Right forelimb (tissue), 1 donor: ENCODE measurements at places on chromosomes 3 and 15.

DNA sequence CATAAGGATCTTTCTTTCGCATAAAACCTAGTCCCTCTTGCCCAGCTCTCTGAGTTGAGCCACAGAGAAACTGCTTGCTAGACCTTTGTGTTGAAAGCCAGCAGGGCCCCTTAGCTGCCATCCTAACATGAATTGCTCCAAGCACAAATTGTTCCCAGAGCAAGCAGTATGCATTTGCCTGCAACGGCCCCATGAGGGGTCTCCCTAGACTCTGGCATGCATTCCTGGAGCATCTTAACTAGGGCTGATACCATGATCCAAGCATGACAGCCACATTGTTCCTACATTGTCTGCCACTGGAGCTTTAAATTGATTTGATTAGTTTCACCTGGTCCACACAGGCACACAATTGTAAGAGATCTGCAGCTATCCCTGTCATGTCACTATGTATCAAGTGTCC is 428.1 kb downstream of the TAFA4 start:
- no peak for DNase-seq

- no peak for DNase-seq
Observed at GRCh38 chr3:60588806-60589205, 662.4 kb downstream of the FHIT start.

- DNase-seq, result no peak
Observed at GRCh38 chr3:52162250-52162872, 8.1 kb upstream of the POC1A start.

- no peak for DNase-seq
Observed at GRCh38 chr15:58503139-58504027, 71.6 kb downstream of the LIPC start.

- no peak for DNase-seq
Observed at GRCh38 chr15:90860450-90860849, 7.9 kb upstream of the FURIN start.

DNA sequence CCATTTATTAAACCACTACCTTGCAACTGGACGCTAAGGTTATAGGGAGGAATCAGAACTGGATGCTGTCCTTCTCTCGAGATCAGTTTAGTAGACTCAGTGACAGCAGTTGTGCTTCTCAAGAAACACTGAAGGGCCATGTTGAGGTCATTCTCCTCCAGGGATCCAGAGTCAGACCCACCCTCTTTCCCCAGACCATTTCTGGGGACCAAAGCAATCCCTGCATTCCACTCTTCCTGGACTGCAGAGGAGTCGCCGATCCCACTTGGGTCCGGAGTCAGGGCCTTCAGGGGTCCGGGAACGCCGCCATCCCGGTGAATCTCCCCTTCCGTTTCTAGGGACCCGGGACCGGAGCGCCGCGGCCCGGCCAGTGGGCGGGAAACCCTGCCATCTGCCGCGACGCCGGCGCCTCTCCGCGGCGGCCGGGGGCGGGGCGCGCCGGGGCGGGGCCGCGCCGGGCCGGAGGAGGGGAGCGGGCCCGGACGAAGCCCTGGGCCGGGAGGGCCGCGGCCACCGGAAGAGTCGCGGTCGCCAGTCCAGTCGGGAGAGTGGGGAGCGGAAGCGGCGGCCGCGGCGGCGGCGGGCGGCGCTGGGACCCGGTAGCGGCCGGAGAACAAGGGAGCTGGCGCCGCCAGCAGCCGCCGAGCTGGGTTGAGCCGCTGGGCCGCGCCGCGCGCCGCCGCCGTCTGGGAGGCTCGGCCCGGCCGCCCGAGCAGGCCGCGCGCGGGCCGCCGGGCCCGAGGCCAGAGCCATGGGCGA is at the start of gene DVL3:
DVL3 (plus strand) TSS at position 493 of the 759 bp plus-strand sequence; CDS start at position 752, 259 bp downstream.
- peak; percentile 71 for DNase-seq

DNA sequence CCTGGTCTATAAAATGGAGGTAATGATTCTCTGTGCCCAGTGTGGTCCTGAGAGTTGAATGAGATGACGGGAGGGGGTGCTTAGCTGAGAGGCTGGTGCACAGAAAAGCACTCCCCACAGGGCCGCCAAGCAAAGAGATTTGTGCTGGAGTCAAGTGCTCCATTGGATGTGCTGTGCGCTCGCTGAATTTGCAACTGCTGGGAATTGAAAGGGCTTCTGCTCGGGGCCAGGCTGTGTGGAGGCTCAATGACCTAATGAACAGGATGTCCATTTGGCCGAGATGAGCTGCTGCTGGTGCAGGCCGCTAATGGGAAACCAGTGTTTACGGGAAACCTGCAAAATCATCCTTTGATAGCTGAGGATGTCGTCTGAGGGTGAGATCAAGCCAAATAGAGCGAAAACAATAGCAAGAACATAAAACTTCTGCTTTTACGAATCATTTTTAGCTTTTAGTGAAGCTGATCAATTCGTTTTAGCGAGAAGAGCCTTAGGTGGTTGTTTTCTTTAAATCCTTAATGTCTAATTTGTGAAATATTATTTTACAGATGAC is 211.7 kb downstream of the GABRG3 start:
- DNase-seq, result no peak

GRCh38 chr3:6251612-6252400 is 609.1 kb upstream of the GRM7 start:
- DNase-seq, result no peak

GRCh38 chr3:126014252-126014651 is 45.3 kb downstream of the ROPN1B start:
- no peak for DNase-seq

GRCh38 chr3:132443421-132443820 is 26.1 kb downstream of the DNAJC13 start:
- DNase-seq, result no peak

GRCh38 chr3:167602041-167602440 is 51.7 kb downstream of the WDR49 start:
- DNase-seq, result no peak

DNA sequence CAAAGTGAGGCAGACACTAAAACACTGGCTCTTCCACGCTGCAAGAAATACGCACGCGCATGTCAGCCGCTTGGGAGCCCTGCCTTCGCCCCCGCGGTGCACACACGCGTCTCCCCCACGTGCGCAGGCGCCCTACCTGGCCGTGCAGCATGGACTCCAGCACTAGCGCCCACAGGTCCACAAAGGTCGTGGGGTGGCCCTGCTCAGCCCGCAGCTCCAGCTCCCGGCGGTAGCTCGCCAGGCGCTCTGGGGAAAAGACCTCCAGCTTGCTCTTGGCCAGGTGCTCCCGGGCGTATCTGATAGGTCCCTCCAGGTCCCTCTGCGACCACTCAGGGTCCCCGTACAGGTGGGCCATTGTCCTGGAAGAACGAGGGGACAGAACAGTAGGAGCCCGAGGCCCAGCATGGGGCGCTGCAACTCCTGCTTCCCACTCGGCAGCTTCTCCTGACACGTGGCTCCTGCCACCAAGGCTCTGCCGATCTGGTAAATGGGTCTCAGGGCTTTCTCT is 14.9 kb downstream of the PLA2G4D start:
- no peak for DNase-seq

DNA sequence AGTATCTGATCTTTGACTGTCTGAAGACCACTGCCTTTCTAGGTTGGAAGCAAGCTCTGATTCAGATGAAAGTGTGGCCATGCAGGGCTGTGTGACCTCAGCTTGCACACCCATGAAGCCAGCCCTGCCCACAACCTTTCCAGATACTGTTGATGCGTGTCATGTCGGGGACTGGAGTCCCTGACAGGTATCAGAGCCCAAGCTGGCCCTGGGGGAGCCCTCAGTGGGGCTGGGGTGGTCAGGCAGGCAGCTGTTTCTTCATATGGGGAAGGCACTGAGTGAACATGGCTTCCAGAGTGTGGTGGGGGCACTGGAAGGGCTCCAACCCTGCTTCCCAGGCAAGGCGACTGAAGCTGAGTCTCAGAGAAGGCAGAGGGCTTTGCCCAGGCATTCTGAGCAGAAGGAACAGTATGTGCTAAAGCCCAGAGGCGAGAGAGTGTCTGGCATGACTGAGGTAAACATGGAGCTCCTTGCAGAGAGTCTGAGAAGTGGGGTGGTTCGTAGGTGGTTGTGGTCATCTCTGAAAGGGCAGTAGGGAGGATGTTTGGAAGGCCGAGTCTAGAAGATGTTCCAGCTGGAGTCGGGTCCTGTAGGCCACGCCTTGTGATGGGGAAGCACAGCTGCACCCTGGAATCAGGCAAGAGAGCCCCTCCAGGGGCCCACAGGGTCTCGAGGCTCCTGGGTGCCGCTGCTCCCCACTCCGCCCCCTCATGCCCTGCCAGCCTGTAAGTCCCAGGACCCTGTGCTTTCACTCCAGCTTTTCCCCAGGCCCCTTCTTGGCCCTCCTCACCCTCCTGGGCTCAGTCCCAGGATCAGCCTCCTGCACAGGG is 122.2 kb downstream of the EEFSEC start:
- no peak for DNase-seq

GRCh38 chr3:129688271-129688895 is 81.9 kb upstream of the PLXND1 start:
- peak; percentile 75 for DNase-seq

- DNase-seq, result peak; percentile 81
Observed at GRCh38 chr3:58640700-58641372, 25.7 kb downstream of the FAM3D start.

DNA sequence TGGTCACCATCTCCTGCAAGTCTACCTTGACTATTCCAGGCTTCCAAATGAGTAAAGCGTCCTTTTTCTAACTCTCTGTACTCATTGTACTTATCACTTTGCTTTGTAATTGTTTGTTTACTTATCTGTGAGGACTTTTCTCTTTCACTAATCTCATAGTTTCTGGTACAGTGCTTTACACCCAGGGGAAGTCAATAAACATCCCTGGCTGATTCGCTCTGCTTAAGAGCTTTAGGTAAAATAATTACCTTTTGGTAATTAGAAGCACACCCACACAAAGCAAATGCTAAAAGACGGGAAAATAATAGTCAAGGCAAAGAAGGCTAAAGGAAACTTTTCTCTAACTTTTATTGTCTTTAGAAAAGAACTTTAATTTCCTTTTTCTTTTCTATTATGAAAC is 466.9 kb upstream of the ROBO1 start:
- DNase-seq, result no peak

GRCh38 chr3:83235180-83235814 is 1473.9 kb upstream of the GBE1 start:
- no peak for DNase-seq

GRCh38 chr15:44636976-44637375 is 26.5 kb downstream of the SPG11 start:
- DNase-seq, result no peak

DNA sequence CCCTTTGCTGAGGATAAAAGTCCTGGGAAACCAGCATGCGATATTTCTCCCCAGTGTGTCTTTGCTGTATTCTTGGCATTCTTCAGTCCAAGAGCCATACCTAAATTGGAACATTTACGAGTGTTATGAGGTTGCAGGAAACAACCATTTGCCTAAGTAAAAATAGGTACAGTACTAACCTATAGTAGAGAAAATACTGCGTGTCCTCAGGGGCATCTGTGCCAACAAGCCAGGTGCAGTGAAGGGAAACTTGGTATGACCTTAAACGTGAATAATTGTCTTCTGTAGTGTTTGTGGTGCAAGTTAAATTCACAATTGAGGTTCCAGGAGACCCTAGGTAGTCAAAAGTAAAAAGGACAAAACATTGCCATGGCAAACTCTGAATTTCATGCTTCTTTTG is 12.2 kb downstream of the IL5RA start:
- DNase-seq, result no peak

DNA sequence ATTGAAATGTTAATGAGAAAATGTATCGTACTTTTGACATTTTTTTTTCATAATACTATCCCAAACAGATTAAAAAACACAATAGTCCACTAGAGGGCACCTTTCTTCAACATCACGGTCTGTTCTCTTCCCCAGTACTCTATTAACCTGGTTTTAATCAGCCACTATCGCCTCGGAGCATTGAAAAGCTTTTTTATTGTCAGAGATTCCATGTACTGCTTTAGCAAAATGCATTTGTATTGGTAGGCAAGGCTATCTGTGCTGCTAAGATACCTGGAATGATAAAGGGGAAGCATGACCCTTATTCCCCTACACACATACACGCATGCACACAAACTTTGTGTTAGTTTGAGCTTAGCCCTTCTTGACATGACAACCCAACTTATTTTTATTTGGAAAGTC is 160.1 kb upstream of the IL12A start:
- no peak for DNase-seq

- no peak for DNase-seq
Observed at GRCh38 chr15:55696221-55696620, 46.7 kb downstream of the PRTG start.

- peak; percentile 85 for DNase-seq
Observed at GRCh38 chr15:52256366-52256765, 39.2 kb downstream of the MYO5C start.

- DNase-seq, result peak; percentile 70
Observed at GRCh38 chr3:53044711-53045517, 959 bp downstream of the SFMBT1 start.

GRCh38 chr3:62587169-62587568 is 213.8 kb upstream of the FEZF2 start:
- DNase-seq, result no peak

DNA sequence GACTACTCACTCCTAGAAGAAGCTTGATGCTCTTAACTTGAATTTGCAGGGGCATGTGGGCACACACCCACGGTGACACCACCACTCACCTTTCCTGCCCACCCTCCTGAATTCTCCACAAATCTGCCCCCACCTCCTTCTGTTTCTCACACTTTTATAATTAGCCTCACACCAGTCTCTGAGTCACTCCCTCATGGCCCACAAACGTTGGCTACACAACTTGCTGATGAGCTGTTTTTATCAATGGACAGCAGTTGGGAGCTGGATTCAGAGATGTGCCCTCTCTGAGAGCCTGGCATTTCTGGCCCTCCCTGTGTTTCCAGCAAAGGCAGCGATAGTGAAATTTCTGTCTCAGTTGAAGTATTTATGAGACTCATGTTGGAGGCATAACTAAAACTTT is 1.3 kb downstream of the COLQ start:
- DNase-seq, result no peak

- no peak for DNase-seq
Observed at GRCh38 chr15:78739996-78740903, 71.0 kb downstream of the ADAMTS7 start.

DNA sequence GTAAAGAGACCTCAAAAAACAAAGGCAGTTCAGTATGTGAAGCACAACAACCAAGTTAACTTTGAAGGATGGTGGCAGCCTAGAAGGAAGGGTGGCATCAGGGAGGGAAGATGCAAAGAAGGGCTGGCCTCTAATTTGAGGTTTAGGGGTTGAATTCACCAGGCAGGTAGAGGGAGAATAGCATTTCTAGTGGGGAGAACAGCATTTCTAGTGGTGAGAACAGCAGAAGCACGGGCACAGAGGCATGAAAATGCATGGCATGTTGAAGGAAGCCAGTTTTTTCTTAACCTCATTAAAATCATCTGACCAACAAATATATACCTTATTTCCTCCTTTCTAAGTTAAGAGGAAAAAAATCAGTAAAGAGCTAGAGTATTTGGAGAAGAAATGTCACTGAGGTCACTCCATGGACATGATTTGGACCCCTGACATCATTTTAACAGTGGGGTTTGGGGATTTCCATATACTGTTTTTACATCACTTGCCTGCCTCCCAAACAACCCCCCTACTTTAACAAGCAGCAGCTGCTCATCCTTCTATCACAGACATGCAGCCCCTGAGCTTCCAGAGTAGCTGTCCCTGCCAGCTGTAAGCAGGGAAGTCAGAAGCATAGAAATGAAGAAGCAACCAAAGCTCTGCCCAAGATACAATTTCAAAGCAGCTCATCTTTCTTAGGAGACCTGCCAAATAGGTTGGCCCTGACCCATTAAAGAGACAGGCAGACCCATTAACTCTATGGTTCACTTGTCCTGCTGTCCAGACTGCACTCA is 2.4 kb upstream of the POPDC2 start:
- DNase-seq, result no peak
